ENCODE measurements at places on chromosomes 12 and 14. TPM values are rescaled to one million over a fixed set of nuclear protein-coding genes. Genes with fewer than 3 reads are reported as not detected.

- no peak for DNase-seq
These were observed 36.1 kb upstream of the BDKRB2 start for GRCh38 chr14:96168581-96168980.

GRCh38 chr14:47191700-47192099 is 483.7 kb downstream of the MDGA2 start:
- DNase-seq = no peak

DNA sequence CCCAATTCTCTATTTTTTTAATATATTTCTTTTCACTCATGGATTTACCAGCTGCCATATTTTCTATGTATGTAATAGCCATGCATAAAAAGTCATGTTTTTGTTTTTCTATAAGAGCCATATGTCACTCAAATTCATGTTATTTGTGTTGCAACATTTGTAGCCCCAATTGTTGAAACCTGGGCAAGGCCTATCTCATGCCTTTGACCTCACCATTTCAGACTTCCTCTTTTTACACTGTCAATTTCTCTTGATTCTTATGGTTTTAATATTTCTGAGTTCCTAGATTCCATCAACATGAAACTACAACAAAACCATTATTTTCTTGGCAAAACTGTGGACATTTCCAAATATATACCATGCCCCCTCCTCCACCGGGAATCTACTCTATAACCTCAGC is 647.5 kb downstream of the C12orf50 start:
- no peak for DNase-seq

GRCh38 chr12:64494998-64495729 is 43.2 kb downstream of the TBK1 start:
- no peak for DNase-seq

DNA sequence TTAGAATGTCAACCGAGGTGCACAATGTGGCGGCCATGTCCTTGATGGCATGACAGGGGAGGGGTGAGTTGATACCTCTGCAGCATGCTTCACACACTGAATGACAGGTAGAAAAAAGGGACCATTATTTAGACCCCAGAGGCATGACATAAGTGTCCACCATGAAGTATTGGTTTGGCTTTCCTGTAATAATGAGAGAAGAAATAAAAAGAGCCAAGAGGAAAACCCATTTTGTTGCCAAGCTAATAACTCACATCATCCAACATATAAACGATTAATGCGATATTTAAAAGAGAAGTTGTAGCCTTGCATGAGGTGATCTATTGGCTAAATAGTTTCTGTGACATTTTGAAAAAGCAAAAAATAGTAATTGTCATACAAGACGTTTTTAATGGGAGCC is 343.4 kb downstream of the LRIG3 start:
- DNase-seq = no peak

- DNase-seq = peak; percentile 28
These were observed 54.9 kb downstream of the EID3 start for GRCh38 chr12:104358353-104359003.

GRCh38 chr12:19575337-19576243 is 136.3 kb downstream of the AEBP2 start:
- no peak for DNase-seq

The ARMH4 gene
- total RNA-seq = 10.0 TPM

GRCh38 chr12:45599196-45599595 is 130.3 kb upstream of the ARID2 start:
- no peak for DNase-seq

The FOXN4 gene
- not detected for total RNA-seq

Data from thoracic aorta (tissue), 2 donors.